ENCODE measurements at places on chromosomes 13 and 19.

- peak; percentile 96 for DNase-seq
These were observed 10.7 kb downstream of the MARCHF2 start for GRCh38 chr19:8423817-8424223.

DNA sequence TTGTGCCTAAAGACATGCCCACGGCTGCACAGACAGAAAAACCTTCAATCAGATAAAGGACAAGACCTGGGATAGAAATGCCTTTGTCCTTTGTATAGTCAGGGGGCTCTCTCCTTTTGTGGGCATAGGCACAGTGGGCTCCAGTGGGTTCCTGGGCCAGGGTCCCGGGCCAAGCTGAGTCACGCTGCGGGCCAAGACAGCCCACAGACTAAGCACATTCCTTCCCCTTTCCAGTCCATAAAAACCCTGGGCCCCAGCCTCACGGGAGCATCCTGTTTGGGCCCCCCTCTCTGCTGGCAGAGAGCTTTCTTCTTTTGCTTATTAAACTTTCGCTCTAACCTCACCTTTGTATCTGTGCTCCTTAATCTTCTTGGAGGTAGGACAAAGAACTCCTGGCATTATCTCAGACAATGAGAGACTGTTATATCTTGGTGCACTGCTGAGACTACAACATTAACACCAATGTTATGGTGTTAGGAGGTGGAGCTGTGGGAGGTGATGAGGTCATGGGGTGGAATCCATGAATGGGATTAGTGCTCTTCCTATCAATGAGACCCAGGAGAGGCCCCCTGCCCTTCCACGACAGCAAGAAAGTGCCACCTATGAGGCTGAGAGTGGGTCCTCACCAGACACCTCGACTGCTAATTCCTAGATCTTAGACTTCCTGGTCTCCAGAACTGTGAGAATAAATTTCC lies 20.8 kb upstream of the FBXL3 start:
- no peak for DNase-seq

DNA sequence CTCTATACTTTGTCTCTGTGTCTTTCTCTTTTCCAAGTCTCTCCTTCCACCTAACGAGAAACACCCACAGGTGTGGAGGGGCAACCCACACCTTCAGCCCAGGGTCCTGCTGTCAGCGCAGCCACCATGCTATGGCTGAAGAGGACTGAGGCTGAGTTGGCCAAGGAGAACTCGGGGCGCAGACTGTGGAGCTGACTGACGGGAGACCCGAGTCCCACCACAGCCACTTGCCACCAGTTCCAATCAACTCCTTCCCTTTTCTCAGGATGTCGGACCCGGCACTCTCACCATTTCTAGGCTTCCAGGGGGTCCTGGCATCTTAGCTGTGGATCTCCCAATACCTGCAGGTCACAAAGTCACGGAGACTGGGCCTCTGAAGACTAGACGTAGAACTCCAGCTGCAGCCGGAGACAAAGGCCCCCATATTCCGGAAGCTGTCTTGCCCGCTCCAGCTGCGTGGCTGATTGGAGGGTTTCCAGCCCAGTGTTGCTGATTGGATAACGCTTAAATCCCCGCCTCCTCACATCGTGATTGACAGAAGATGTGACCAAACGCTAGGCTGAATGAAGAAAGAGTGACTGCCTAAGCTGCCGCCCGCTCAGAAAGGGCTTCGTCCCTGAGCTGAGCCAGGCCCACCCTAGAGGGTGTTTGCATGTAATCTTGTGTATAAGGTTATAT lies 63.6 kb downstream of the ZNF429 start:
- peak; percentile 65 for DNase-seq

GRCh38 chr13:99224021-99224420 lies 23.4 kb downstream of the UBAC2 start:
- no peak for DNase-seq

All from GM04503 (cell line).